ENCODE measurements at places on chromosomes 2 and 18.

DNA sequence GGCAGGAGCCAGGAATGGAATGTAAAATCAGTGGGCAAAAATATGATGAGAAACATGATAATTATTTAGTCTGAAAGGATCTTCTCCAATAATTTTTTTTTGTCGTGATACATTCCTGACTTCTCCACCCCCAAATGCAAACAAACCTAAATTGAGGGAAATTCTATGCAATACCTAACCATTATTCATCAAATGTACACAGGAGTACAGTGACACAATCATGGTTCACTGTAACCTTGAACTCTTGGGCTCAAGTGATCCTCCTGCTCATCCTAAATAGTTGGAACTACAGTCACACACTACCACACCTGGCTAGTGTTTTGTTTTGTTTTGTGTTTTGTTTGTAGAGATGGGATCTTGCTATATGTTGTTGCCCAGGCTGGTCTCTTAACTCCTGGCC lies 46.5 kb downstream of the RAB10 start:
- DNase-seq = no peak

DNA sequence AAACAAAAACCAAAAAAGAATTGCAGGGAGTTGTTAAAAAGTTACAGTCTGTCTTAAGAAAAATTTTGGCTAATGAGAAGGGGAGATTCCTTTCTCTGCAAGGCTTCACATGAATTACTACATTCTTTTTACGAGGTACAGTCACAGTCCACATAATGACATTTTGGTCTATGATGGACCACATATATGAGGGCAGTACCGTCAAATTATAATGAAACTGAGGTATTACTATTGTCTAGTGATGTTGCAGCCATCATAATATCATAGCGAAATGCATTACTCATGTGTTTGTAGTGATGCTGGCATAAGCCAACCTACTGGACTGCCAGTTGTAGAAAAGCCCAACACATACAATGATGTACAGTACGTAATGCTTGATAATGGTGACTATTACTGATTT lies 12.5 kb downstream of the SERPINB7 start:
- no peak for DNase-seq

DNA sequence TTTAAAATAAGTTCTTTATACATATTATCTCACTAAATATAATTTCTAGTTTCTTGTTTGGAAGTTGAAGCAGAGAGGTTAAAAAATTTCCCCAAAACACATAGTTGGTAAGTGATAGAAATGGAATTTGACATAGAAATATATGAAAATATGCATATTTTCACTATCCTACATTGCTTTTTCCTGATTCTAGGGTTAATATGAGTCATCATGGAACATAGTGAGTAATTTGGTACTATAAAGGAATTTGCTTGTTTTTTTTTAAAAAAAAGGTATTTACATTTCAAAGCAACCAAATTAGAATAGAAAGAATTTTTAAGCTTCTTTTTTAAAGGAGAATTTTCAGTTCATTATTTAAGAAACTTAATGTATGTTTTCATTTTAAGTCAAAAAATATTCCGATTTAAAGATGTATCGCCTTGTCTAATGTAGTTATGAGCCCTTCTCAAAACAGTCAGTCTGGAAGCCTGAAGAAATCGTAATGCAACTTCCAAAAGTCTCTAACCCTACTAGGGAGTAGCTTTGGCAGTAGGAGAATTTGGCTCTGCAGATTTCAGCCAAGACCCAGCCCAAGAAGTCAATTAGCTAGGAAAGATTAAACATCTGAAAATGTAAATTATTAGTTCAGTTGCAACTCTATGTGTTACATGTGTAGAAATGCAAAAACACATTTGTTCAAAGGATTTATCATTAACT lies 147.3 kb downstream of the RDH14 start:
- peak; percentile 41 for DNase-seq

GRCh38 chr2:178674122-178674521 lies 133.1 kb downstream of the TTN start:
- no peak for DNase-seq

- no peak for DNase-seq
These were observed 8.6 kb downstream of the FAM171B start for GRCh38 chr2:186702501-186702900.

DNA sequence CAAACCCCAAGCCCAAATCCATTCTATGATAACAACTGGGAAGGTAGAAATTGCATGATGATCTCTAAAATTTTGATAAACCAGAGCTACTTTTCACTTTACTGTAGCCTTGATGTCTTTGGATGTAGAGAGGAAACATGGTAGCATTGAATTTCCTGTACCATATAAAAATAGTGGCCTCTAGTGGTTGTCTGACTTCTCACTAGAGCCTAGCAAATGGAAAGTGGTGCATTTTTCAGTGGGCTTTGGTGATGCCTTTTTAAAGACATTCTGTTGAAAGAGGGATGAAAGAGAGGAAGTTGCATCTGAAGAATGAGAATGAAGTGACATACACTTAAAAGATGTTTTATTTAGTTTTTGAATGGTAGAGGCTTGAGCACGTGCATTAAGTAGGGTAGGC lies 662.2 kb downstream of the XIRP2 start:
- peak; percentile 31 for DNase-seq

DNA sequence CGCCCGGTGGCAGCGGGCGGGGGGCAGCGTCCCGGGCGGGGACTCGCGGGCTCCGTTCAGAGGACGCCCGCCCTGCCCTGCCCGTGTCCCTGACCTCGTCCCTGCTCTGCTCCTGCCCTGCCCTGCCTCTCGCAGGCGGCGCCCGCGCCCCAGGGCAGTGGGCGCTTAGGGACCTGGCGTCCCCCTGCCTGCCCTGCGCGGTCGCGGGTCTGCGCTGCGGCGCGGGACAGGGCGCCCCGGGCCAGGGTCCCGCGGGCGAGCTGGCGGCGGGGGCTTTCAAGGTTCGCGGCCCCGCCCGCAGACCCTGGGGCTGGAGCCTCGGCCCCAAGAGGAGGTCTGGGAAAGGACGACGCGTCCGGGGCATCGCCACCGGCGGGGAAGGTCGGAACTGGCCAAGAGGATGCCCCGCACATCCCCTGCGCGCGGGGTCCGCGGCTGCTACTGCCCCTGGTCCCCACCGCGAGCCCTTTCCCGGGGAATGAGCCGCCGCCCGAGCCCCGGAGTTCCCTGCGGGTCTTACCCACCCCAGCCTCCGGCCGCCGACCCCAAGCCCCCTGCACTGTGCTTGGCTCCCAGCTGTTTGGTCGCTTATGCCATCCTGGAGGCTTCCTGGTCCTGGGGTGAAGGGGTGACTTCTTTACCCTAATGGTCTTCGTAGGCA lies 679 bp downstream of the RNF144A start:
- DNase-seq = no peak

DNA sequence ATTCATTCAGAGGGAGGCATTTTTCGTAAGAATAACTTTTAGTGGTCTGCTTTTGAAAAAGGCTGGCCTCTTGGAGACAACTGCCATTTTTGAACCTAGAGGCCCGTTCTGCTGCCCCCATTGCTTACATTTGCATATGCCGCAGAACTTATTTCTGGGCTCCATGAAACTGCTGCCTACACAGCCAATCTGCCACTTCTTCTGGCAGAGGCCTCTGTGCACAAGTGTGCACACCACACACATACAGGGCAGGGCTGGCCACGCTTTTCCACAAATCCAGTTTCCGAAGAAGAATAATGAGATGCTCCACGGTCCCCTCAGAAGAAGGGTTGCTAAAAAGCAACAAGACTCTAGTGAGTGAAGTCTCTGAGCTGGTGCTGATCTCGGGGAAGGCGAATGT lies 56.2 kb downstream of the TMEM200C start:
- no peak for DNase-seq

DNA sequence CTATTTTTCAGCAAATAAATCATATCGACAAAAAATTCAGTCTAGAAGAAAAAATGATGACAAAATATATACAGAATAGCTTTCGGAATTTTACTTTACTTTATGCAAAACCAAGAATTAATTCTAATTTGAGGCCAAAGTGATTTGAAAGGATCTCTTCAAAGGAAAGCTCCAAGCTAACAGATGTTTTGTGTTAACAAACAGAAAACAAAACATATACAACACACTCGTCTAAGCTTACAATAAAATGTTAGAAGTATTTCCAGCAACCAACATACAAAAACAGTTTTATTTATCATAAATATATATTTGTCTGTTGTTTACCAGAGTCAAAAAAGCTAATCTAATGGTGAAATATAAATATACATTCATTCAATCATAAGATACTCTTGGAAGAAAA lies 118.1 kb upstream of the CHRNA1 start:
- DNase-seq = no peak

GRCh38 chr2:39008665-39009064 lies 112.2 kb downstream of the SOS1 start:
- DNase-seq = peak; percentile 79

DNA sequence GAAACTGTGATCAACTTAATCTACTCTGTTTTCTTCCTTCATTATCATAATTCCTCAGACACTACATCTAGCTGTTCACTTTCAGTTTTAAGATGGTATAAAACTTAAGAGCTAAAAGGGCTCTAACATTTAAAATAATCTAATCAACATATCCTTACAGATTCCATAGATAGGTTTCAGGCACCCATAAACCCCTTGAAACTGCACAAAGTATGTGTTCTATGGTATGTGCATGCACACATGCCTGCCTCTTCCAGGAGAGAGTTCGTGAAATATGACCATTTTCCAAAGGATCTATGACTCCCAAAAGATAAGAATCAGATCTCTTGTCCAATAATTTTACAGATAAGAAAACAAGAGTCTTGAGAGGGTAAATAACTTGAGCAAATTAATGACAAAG lies 59.4 kb downstream of the CUL3 start:
- no peak for DNase-seq

DNA sequence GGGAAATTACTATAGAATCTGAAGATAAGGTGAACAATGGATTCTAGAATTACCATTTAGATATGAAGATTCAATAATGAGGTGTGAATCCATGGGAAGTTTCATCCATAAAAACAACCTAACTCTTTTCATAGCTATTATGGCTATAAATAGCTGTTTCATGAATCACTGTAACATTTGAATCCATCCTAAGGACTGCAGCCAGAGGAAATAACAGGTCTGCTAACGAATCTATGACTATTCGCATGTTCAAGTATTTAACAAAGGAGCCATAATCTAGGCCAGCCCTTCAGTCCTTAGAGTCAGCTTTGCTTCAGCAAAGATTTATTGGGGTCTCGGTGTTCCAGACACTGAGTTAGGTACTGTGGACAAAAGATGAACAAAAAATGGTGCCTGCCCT lies 87.1 kb downstream of the MYOM1 start:
- DNase-seq = no peak

DNA sequence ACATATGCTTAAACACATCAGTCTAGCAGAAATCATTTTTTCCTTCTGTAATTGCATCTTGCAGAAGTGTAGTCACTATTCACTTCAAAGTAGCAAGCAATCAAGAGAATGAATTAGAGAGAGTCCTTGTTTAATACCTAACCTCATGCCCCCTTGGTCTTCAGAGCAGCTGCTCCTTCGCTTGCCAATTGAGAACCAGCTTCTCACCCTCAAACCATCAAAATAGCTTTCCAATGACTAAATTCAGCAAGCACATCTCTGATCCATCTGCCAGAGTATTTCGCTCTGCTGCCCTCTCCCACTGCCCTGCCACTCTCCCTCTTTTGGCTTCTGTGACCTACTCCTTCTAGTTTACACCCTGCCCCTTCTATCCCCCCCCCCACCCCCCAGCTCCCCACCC lies 120.7 kb upstream of the AGAP1 start:
- DNase-seq = no peak

DNA sequence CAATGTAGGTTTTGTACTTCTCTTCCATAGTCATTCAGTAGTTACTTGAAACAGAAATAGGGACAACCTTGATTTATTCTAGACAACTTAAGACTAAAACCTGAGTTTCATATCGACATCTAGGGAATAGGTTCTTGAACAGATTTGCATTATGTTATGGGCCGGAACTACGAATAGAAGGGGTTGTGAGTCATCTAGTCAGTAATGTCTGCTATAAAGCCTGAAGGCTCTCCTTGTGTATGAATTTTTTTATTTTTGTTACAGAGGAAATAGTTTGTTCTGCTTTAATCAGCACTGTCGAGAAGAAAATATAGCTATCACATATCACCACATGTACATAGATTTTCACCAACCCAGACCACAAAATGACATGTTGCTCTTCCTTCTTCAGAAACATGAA lies 17.3 kb upstream of the TRIM43 start:
- DNase-seq = no peak

- no peak for DNase-seq
These were observed 20.0 kb downstream of the HDLBP start for GRCh38 chr2:241295326-241296095.

GRCh38 chr2:221708902-221709301 lies 136.8 kb upstream of the EPHA4 start:
- DNase-seq = no peak

GRCh38 chr2:83654091-83654611 lies 804.9 kb downstream of the SUCLG1 start:
- no peak for DNase-seq

DNA sequence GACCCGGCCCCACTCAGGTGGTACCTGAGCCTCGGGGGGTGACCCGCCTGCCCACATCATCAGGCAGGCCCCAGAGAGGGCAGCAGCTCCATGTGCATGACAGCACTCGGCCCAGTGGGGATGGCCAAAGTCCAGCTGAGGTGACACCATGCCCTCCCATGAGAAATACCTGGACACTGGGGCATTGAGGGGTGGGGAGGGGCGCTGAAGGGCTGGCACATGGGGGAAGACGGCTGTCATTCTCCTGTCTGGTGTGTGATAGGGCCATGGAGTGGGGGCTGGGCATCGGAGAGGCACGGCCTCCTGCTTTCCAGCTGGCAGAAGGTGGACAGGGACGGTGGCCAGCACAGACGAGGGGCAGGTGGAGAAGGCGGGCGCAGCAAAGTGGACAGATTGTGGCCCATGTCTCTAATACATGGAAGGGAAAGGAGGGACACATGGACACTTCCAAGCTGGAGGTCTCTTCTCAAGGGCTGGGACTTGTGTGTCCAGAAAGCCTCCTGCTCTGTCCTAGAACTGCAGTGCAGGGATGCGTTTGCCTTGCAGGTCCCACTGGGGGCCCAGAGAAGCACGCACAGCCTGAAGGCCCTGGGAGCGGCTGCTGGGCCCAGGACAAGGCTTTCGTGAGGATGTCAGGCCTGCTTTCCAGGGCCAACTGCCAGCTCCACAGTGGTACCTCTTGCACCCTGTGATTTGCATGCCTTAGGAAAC lies 302.2 kb downstream of the NDUFA10 start:
- no peak for DNase-seq

GRCh38 chr2:7619203-7619970 lies 702.2 kb downstream of the RNF144A start:
- DNase-seq = no peak

DNA sequence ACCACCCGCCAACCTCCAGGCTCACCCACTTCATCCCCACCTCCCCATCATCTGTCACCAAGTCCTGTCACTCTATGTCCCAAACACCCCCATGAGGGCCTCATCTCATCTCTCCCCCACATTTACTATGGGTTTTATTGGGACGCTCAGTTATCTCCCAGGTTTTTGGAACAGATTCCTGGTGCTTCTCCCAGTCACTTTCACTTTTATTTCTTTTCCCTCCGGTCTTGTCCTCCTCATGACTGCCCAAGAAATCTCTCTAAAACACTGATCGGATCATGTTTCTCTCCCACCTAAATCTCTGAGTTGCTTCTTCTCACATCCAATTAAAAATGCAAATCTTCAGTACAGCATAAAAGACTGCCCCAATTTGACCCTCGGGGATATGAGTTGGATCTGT lies 273.1 kb downstream of the PHLPP1 start:
- no peak for DNase-seq

Data from amniotic epithelial cell (primary cell).